Activated CD4-positive, alpha-beta T cell treated with anti-CD3 and anti-CD28 coated beads, Interleukin-2, amount 50 U/mL, for 48 hours (primary cell): ENCODE measurements at places on chromosomes 2 and 18.
A peak's percentile ranks its signal among the peaks of the same experiment; 100 is the strongest.

DNA sequence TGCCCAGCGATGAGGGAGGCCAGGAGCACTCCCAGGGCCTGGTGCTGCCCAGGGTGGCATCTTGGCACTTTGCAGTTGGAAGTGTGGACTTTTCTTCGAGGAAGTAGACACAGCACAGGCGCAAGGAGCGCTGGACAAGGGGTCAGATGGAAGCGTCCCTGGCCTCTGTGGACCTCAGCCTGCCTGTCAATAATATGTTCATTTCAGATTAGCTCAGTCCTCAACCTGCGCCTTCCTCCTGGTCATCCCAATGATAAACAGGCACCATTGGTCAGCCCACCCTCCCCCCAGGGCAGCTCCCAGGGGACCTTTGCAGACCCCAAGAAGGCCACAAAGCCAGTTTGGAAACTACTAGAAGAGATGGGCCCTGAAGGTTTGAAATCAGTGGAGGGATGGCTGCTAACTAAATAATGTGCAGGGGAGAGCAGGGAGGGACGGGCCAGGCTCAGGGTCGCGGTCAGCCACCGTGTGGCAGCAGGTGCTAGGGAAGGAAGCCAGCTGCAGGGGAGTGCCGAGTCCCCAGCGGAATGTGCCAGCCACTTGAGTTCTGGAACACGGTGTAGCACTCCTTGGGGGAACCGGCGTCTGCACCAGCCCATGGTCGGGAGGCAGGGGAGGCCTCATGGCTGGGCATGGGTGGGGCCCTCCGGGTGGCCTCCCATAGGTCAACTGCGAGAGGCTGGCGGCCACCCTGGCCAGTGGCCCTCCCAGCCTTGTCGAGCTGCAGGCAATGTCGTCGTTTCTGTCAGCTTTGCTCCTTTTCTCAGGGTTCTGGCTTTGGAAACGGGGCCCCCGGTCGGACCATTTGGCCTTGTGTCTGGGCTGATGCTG, 59.9 kb downstream of the ADI1 start:
- no peak for DNase-seq

DNA sequence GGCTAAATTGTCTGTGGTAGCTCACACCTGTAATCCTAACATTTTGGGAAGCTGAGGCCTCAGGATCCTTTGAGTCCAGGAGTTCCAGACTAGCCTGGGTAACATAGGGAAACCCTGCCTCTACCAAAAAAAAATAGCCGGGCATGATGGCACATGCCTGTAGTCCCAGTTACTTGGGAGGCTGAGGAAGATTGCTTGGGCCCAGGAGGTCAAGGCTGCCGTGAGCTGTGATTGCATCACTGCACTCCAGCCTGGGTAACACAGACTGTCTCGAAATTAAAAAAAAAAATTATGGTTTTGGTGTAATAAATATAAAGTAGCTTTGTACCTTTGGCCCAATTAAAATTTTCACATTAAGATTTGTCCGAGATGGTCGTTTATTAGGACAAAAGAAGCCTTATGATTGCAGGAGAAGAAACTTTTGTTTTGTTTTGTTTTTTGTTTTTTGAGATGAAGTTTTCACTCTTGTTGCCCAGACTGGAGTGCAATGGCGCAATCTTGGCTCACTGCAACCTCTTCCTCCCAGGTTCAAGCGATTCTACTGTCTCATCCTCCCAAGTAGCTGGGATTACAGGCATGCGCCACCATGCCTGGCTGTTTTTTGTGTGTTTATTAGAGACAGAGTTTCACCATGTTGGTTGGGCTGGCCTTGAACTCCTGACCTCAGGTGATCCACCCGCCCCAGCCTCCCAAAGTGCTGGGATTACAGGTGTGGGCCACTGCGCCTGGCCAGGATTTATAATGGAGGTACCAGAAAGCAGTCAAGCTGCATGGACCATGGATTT, 4.1 kb downstream of the MTA3 start:
- no peak for DNase-seq

DNA sequence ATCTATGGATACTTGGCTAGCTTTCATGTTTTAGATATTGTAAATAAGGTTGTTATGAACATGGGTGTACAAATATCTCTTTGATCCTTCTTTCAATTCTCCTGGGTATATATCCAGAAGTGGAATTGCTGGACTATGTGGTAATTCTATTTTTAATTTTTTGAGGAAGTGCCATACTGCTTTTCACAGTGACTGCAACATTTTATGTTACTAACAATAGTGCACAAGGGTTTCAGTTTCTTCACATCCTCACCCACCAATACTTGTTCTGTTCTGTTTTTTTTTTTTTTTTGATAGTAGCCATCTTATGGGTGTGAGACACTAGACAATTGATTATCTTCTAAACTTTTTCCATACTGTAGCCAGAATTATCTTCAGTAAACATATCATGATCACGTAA, 17.3 kb upstream of the NEUROD1 start:
- DNase-seq = no peak

DNA sequence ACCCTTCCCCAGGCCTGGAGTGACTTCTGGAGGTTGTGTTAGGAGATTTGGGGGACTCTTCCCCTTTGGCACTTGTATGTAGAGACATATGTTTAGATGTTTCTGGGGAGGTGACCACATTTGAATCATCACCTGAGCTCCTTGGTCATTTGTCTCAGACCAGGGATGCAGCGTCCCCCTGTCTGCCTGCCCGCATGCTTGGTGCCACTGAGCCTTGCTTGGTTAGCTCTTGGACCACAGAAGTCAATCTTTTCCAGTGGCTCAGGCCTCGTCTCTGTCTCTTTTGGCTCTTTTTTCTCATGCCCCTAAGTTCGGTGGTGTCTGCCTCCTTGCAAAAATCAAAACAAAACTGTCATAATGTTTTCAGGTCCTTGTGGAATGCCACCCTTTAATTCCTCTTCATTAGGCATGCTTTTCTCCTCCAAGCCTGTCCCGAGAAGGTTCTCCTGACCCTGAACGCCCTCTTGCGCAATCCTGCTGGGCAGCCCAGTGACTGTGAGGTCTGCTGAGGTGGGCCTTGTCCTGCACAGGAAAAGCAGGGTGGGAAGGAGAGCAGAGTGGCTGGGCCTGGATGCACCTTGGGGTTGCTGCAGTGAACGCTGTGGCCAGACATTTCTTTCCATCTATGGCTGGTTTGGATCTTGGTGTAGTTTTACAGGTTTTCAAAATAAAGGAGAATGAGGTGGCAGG, 24.9 kb downstream of the GLI2 start:
- no peak for DNase-seq

DNA sequence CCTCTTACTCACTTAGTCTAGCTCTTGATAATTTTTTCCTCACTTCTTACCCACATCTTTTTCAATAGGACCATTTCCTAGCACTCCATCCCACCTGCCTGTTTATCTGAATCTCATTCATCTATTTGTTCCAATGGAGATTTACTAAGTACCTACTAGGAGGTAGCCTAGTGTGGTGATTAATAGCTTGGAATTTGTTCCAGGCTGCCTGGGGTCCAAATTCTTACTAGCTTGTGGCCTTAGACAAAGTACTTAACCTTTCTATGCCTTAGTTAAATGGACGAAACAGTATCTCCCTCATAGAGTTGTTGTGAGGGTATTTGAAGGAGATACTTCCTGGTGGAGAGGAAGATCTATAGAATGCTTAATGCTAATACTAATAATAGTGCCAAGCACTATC, 42.9 kb upstream of the SERTAD2 start:
- DNase-seq = no peak

DNA sequence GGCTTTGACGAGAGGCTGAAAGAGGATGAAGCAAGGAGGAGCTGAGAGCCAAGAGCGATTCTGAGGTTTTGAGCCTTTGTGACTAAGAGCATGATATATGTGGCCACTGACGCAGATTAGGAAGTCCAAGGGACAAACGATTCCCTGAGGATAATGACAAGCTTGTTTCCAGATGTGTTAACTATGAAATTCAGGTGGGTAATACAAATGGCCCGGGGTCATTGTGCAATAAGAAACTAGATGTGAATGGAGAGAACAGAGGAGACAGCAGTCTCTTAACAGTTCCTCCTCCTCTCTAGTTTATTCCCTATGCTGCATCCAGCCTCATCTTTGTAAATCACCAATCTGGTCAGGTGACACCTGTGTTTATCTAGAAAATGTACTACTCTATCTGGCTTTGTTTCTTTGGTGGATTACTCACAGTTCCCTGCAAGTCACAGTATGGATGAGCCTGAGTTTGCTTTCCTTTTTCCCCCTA, 84.2 kb downstream of the SOCS6 start:
- DNase-seq = no peak

- DNase-seq = peak; percentile 50
These were observed 181.5 kb downstream of the KLHL29 start for GRCh38 chr2:23566241-23567142.

DNA sequence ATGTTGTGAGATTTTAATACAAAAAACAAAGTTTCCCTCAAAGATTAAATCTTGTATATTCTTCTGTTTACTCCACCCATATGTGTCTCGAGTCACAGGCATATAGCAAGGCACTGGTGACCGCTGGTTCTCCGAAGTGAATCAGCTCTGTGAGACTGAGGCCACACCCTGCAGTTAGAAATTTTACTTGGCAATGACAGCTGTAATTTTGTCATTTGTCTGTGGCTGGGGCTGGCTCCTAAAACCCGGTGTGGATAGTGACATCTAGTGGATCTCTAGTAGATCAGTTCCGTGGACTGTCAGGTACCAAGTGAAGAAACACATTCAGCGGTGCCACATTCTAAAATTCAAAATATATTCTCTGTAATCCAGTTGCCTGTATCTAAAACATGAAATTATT, 278.0 kb downstream of the NEDD4L start:
- peak; percentile 63 for DNase-seq

DNA sequence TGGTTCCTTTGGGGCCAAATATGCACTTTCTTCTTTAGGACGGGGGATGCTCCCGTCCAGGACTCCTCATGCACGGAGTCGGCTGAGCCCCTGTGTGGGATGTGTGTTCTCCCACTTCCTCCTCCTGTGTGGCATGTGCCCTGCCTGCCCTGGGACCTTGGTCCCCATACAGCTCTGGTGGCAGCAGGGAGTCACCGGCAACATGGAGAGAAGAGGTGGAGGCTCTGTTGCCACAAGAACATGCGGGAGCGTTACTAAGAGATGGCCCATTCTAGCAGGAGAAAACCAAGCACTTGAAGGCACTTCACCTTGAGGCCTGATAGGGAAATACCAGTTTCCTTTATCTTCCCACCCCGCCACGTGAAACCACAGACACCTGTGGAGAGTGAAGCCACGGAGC, 98.0 kb downstream of the DDX1 start:
- no peak for DNase-seq

GRCh38 chr2:62792408-62792807, 86.9 kb downstream of the EHBP1 start:
- no peak for DNase-seq

- no peak for DNase-seq
These were observed 191.0 kb upstream of the LRP1B start for GRCh38 chr2:142321706-142322280.

GRCh38 chr2:45786030-45786835, 134.8 kb downstream of the PRKCE start:
- DNase-seq = no peak

- no peak for DNase-seq
These were observed 201.4 kb downstream of the AFF3 start for GRCh38 chr2:99940963-99941362.

GRCh38 chr2:85690932-85691331, 3.2 kb upstream of the GNLY start:
- DNase-seq = no peak

DNA sequence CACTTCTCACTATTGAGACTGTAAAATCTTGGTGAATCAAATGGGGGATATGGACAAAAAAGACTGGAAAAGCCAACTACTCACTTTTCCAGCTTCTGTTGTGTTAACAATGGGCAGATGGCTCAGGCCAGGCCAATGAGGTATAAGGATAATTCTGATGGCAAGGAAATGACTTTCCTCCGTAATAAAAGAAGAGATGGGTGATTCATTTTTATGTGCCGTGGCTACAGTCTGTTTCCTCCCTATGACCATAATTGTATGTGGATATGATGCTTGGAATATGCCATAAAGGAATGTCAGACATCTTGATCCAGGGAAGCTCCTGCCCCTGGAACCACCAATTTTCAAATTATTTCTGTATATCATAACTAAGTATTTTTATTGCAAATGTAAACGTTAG, 406.8 kb downstream of the CCDC85A start:
- no peak for DNase-seq

DNA sequence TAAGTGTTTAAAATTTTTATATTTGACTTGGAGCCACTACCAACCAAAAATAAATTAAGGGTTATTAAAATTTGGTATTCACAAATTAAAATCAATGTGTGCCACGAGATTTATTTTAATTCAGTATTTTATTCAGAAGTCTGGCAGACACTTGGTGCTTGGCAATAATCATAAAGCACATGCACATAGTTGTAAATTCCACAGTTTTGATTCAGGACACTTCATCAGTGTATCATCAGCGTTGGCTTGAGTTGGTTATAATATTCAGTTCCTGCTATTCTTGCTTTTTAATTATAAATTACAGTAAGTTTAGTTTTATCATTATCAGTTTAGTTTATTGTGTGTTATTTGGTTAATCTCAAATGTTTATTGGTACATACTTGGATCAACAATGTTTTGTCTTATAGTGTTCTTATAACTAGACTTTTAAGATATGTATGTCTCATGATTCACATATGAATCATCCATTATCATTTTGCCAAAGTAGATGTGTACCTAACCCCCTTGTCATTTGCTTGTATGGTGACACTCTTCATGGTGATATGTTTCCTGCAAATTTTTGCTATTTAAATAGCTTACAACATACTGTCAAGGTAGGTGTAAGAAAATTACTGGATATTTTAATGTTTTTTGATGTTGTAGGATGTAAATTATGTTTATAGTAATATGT, 237.9 kb downstream of the BABAM2 start:
- no peak for DNase-seq

GRCh38 chr2:212692466-212692865, 153.9 kb upstream of the ERBB4 start:
- no peak for DNase-seq

- no peak for DNase-seq
These were observed 54.3 kb downstream of the TMX3 start for GRCh38 chr18:68660354-68661183.

- DNase-seq = no peak
These were observed 103.5 kb downstream of the TPO start for GRCh38 chr2:1516798-1517060.

DNA sequence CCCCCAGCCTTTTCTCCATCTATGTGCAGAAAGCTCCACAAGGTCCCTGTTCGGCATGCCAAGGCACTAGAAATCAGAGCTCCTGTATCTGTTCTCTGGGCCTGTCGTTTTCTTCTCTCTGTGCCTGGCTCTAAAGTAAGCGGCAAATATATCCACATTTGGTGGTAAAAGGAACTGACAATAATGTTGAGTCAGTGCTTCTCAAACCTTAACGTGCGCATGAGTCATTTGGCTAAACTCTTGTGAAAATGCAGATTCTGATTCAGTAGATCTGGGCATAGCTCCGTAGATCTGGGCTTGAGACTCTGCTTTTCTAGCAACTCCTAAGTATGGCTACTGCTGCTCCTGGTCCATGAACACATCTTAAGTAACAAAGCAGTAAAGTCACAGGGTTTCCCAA, 16.5 kb upstream of the ACSL3 start:
- DNase-seq = no peak

GRCh38 chr2:234474654-234475053, 22.2 kb downstream of the ARL4C start:
- DNase-seq = no peak
